Renal cortical epithelial cell (primary cell): ENCODE measurements at places on chromosomes 3 and 15. TPM values are rescaled to one million over a fixed set of nuclear protein-coding genes. Genes with fewer than 3 reads are reported as not detected.

GPR176 gene
- total RNA-seq, result 48.8 and 97.2 TPM in 2 replicates

- no peak for DNase-seq
These were observed at the start of gene PDE8A for GRCh38 chr15:84981711-84982300. Gene PDE8A (plus strand): TSS chr15:84981856. CDS start chr15:84982163, 307 bp downstream.

MORC1 gene
- total RNA-seq, result under 0.01 and 0.05 TPM in 2 replicates

- no peak for DNase-seq
These were observed 833.9 kb downstream of the TUSC7 start for GRCh38 chr3:117543521-117543920.

DNA sequence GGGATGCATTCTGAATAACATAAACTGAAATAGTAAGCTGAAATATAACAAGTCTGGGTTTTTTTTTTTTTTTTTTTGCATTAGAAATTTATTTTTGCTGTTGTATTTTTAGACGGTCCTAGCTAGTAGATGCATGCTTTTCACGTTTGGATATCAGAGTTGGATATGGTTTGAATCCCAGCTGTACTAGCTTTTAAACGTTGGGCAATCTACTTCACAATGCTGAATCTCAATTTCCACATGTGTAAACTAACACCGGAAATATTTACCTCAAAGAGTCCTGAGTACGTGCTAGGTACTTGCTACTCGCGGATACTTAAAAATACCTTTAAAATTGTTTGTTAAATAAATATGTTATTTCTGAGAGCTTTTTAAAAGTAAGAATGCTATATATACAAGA lies 139.8 kb downstream of the BBX start:
- no peak for DNase-seq

DNA sequence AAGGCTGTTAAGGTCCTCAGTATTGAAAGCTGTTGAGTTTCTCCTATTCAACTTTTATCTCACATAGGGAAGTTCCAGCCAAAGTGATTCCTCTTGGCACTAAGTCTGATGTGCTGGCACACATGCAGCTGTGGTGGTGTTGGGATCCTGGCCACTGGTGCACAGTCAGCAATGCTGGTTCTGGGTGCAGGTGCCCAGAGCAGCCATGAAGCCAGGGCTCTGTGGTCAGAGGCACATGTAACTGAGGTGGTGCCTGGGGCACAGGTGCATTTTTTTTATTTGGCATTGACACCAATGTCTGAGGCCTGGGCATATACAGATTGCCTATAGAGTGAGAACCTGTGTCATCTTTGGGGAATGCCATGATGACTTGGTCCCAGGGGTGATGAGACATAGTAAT lies 271.4 kb downstream of the POLQ start:
- no peak for DNase-seq

NECTIN3 gene
- total RNA-seq, result 52.1 and 74.7 TPM in 2 replicates

DNA sequence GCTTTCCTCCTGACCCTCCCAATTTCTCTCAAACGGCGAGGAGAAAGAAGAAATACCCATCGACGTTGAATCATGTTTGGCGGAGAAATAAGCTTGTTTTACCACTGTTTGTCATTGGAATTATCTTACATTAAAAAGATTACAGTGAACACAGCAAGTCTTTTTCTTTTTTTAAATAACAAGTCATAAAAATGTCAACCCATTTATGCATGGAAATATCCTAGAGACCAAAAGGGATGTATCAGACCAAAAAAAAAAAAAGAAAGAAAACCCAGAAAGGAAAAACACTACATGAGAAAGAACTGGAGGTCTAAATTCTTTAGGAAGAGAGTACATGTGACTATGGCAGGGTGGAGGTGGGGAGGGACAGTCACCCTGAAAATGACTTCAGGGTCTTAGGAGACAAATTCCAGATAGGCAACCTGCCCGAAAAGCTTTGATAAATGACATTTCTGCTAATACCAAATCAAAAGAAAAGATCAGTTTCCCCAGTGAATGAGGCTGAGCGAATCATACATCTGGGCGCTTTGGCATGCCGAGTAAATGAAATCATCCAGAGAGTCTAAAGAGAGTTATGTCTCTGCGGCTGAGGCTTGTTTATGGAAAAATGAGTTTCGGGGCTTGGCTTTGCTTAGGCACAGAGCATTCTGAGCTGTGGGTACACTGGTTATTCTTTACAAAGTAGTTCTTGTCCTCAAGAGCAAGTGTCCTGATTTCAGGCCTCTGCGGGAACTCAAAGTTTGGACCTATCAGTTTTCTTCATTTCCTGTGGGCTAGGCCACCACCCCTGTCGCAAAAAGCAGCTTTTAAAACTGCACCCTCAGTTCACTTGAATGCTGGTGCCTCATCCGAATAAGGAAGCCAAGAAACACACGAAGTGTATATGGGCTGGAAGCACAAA lies 110.1 kb upstream of the TGFBR2 start:
- DNase-seq, result no peak

EFCAB12 gene
- total RNA-seq, result 0.50 TPM in 1 of 2 replicates, not detected in the other
